ENCODE measurements at places on chromosomes 3 and 15.

- DNase-seq: no peak
Measured at GRCh38 chr3:113897373-113897777, 50.4 kb upstream of the ZDHHC23 start.

GRCh38 chr3:189727898-189728297, 96.7 kb downstream of the TP63 start:
- DNase-seq: no peak

- DNase-seq: no peak
Measured at GRCh38 chr15:101295607-101296161, 636 bp upstream of the SNRPA1 start.

GRCh38 chr15:84572231-84572630, 28.6 kb upstream of the ZSCAN2 start:
- DNase-seq: no peak

- no peak for DNase-seq
Measured at GRCh38 chr3:57731311-57731710, 24.8 kb upstream of the SLMAP start.

- DNase-seq: no peak
Measured at GRCh38 chr3:142945023-142945422, 18.5 kb downstream of the PAQR9 start.

- DNase-seq: no peak
Measured at GRCh38 chr3:88462230-88462629, 312.5 kb downstream of the C3orf38 start.
